Stimulated activated CD8-positive, alpha-beta memory T cell treated with anti-CD3 and anti-CD28 coated beads, Interleukin-2, amount 100 ng/mL, for 1 hour (primary cell): ENCODE measurements at places on chromosomes 5 and 9.

DNA sequence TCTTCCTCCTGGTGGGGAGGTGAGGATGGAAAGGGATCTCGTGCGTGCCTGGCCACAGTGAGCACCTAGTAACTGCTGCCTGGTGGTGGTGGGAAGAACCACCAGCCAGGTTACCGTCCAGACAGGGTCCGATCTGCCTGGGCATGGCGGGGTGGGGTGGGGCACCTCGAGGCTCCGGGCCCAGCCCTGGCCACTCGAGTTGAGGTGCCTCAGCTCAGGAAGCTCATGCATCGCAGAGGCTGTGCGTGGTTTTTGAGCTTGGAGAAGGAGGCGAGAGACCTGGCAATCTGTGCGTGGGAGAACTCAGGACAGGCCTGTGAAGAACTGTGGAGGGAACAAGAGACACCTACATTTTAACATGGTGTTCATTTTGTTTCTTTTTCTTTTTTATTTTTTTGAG, 31.0 kb upstream of the FIBCD1 start:
- no peak for DNase-seq

GRCh38 chr5:57862471-57862911, 379.9 kb upstream of the ACTBL2 start:
- DNase-seq: no peak

- DNase-seq: no peak
Observed at GRCh38 chr5:149628221-149628620, 46.9 kb downstream of the ARHGEF37 start.

DNA sequence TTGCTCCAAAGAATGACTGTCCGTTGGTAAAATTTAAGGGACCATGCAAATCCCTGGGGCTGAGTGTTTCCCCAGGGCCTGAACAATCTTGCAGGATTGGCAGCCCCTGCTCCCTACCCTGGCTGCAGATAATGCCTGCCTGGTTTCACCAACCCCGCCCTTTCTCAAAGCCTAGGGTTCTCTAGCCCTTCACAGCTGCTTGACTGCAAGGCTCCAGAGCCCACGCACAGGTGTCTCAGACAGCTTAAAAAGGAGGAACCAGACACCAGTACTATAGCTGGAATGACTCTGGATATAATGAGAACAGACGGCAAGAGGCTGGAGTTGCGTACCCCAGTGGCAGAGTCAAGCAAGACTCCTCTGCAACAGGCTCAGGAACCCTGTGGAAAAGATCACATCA, 25.2 kb upstream of the TNIP1 start:
- no peak for DNase-seq

GRCh38 chr9:88106492-88106891, 31.8 kb downstream of the SPATA31C2 start:
- DNase-seq: no peak
